IPS-NIHi11 (cell line): ENCODE measurements at places on chromosomes 13 and 19.

GRCh38 chr19:42386974-42387707 lies 3.0 kb downstream of the CNFN start:
- peak; percentile 93 for DNase-seq

DNA sequence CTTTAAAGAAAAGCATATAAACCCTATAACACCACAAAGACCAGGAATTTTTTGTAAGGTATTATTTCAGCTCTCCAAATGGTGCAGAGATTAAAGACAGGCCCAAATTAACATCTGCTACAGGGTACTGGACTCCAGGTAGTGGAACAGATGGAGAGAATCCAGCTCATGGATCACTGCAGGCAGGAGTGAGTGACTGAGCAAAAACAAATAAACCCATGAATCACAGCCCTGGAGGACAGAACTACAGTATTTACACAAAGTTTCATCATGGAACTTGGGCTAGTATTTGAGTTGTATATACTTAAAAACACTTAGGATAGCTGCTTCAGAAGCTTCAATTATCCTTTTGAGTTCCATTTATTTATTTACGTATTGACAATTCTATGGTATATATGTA lies 132.8 kb upstream of the SPRY2 start:
- DNase-seq: no peak

DNA sequence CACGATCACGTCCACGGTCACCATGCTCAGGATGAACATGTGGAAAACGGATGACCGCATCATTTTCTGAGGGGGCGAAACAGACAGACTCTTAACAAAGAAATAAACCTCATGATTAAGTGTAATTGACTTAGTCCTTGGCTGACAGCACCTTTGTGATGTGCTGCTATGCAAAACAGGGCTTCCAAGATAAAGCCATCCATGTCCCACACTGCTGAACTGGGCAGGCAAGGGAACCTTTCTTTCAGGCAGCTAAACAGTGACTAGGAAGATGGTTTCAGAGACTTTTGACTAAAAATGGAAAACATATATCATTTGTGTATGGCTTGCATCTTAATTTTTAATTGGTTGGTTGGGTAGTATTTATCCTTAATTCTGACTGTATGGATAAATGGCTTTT lies 157.8 kb downstream of the NALCN start:
- DNase-seq: no peak

GRCh38 chr13:45385320-45385719 lies 32.9 kb downstream of the SLC25A30 start:
- no peak for DNase-seq

GRCh38 chr13:51283371-51283770 lies 56.1 kb upstream of the SERPINE3 start:
- no peak for DNase-seq

GRCh38 chr19:913080-913748 lies at the start of gene R3HDM4:
Gene R3HDM4 (minus strand): TSS chr19:913219. CDS start chr19:913157, 62 bp downstream.
- DNase-seq: peak; percentile 94

GRCh38 chr19:49469828-49470614 lies 4.0 kb upstream of the FLT3LG start:
- DNase-seq: peak; percentile 8

- DNase-seq: no peak
These were observed 122.6 kb downstream of the POSTN start for GRCh38 chr13:37475966-37476365.

DNA sequence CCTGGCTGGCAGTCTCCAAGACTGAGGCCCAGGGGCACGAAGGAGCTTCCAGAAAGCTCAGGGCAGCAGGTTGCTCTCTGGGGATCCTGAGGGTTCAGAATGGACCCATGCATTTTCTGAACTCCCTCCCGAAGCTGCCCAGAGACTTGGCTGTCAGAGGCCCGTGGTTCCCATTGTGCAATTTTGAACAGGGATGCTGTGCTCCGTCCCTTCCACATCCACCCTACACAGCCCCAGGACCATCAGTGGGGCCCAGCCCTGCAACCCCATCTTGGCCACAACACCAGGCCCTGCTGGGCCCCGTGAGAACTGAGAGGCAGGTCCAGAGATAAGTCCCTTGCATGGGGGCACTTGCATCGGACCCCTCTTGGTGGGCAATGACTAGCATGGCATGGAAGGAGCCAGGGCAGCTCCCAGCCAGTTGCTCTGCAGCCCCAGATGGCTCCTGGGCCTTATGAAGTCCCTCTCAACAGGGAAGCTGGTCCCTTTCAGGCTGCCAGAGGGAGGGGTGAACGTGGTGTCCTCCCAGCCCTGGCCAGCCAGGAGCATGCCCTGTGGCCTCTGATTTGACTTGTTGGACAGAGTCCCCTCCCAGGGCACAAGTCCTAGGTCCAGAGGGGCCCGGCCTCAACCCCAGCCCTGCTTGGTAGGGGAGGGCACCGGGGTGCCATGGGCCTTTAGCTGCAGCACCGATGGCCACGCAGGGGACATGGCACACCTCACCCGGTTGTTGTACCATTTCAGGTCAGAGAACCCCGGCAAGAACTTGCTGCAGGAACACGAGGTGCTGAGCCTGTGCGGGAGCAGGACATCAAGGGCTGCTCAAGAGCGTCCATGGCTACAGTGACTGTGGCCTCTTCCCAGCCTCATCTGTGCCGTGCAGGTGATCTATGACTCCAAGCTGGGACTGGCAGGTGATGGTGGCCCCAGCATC lies 17.3 kb upstream of the ZNF14 start:
- DNase-seq: peak; percentile 7

DNA sequence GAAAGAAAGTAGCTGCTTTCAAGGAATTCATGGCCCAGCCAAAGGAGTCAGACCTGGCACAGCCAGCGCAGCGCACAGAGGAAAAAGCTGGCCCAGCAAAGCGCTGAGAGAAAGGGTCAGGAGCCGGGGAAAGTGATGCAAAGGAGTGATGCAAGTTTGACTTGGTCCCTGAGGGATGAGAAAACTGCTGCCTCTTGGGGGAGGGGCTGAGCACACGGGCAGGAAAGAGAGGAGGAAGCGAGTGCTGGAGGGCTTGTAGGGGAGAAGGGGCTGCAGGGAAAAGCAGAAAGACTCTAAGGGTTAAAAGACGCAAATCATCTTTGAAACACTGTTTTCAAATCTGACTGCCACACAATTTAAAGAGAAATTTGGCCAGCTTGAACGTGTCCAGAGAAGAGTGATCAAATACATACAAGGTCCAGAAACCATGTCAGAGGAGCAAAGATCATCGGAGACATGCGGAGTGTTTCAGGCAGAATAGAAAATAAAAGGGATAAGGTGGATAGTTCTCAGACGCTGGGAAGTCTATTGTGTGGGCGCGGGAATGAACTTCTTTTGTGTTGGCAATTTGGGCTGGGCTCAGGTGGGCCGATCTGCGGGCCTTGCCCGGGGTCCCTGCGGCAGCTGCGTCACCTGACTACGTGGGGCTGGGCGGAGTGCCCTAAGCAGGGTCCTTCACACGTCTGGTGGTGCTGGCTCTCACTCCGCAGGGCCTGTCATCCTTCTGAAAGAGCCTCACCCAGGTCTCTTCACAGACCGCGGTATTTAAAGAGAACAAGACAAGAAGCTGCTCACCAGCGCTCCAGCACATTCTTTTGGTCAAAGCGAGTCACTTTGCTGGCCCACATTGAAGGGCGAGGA lies 18.1 kb downstream of the N4BP2L1 start:
- DNase-seq: peak; percentile 74

- DNase-seq: no peak
These were observed 287 bp upstream of the B3GLCT start for GRCh38 chr13:31199527-31199848.

- DNase-seq: no peak
These were observed 339.2 kb downstream of the MYO16 start for GRCh38 chr13:108968566-108968965.

- peak; percentile 24 for DNase-seq
These were observed 22.3 kb downstream of the IER2 start for GRCh38 chr19:13172346-13173138.

GRCh38 chr13:84239032-84239431 lies 356.8 kb upstream of the SLITRK1 start:
- DNase-seq: no peak

DNA sequence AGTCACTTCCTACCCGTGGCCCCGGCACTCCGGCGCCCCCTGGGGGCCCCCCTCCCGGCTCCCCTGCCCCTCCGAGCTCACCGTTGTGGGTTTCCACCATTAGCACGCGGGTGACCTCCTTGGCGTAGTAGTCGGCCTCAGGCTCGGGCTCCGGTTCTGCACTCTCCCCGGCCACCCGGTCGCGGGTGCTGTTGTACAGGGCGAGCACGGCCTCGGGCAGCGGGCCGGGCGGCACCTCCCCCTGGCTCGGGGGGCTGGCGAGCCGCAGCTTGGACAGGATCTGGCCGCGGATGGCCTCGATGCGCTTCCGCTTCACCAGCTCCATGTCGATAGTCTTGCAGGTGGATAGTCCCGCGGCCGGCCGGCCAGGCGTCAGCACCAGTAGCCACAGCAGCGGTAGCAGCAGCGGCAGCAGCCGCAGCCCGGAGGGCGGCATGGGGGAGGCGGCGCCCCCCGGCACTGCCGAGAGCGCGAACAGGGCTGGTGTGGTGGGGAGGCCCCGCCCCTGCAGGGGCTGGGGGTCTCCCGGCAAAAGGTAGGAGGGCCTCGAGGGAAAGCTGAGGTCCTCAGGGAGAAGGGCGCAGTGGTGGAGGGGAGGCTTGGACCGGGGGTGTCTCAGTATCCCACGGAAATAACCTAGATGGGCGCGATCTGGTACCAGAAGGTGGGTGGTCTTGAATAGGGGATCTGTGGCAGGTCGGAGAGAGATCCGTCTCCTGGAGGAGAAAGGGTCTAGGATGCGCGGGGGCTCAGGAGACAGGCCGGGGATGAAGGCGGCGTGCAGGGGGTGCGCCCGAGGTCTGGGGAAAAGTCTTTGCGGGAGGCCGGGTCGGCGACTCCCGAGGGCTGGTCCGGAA lies 885 bp downstream of the TGFB1 start:
- peak; percentile 84 for DNase-seq

DNA sequence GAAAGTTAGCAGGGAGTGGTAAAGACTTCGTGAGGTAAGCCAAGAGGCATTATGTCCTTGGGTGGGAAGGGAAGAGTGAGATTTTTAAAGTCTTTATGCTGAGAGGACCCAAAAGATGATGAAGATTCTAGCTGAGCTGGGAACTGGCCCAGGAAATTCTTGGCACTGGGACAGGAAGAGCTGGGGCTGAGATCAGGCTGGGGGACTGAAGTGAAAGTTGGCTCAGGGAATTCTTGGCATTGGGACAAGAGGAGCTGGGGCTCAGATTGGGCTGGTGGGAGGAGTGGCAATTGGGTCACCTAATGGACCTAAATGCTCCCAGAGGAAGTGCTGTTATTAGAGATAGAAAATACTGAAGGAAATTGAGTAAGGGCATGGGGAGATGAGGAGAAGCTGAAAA lies 8.8 kb downstream of the SCEL start:
- peak; percentile 33 for DNase-seq

- no peak for DNase-seq
These were observed 88.8 kb downstream of the LMO7 start for GRCh38 chr13:75724752-75725517.

DNA sequence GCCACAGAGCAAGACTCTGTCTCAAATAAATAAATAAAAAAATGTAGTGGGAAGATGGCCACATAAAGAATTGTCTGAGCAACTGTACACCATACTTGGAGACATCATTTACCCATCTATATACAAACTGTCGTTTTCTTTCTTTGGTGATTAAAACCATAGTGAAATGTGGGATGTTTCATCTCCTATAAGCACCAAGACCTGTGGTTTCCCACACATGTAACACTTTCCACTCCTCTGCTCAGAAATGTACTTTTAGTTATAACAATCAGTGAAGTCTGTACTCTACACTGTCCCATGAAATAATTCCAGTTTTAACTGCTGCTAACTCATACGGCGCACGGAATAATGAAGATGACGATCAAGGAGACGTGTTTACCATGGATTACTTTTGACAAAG lies 18.3 kb downstream of the PDCD5 start:
- DNase-seq: no peak

DNA sequence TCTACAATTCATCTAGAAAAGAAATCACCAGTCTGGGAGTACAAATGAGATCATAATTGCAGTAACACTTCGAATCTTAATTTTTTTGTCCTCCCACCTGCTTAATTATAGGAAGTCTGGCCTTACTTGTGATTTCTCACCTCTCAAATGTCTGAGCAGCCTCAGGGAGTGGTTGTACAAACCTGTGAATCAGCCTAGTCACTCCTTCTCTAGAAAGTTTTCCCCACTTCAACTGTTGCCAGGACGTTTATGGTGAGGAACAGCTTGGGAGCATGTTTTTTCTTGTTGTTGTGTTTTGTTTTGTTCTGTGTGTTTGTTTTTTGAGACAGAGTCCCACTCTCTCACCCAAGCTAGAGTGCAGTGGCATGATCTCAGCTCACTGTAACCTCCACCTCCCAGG lies 50.3 kb upstream of the CLDN10 start:
- DNase-seq: no peak

- DNase-seq: no peak
These were observed 6.0 kb downstream of the AKT2 start for GRCh38 chr19:40279120-40279551.

DNA sequence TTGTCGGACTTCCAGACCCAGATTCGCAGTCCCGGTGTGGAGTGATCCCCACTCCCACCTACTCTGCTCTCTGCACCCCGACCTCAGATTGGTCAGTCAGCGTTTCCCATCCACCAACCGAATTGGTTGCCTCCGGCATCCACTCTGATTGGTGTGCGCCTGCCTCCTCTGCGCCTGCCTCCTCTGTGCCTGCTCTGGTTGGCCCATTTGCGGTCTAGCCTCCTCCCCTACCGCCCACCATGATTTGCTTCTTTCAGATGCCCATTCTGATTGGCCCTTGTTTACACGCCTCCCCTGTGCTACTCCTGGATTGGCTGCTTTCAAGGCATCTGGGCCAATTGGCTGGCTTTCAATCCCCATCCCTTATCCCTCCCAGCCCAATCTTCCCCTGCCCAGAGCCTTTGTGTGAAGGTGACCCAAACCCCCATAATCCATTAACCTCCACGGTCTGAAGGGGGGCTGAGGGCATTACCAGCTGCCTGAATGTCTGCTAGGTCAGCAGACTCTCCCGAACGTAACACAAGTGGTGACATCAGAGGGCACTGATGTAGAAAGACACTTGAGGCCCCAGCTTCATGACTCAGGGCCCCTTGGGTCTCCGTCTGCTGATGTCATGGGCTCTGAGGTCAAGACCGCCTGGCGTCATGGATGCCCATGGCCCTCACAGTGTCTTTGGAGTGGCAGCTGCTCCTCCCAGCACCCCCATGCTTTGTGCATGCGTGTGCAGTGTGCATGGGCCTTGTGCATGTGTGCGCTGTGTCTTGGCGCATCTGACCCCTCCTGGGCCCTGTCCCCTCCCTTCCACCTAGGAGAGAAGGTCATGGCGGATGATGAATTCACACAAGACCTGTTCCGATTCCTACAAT lies 80.4 kb downstream of the MAP4K1 start:
- DNase-seq: no peak

DNA sequence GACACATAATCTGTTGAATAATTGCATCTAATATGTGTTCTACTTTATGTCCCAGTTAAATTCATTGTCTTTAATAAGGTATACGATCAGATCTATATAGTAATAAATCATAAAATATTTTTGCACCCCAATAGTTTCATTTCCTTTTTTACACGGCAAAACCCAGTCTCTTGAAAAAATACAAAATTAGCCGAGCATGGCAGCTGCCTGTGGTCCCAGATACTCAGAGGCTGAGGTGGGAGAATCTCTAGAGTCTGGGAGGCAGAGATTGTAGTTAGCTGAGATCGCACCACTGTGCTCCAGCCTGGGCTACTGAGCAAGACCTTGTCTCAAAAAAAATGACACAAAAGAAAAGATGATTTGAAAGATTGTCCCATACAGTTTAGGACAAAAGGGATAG lies 52.3 kb upstream of the PARP4 start:
- no peak for DNase-seq

- peak; percentile 55 for DNase-seq
These were observed 81.1 kb downstream of the ZNF429 start for GRCh38 chr19:21586311-21587116.
